NCI-H748 treated with DMSO at 0.1 percent for 48 hours (cell line): ENCODE measurements at places on chromosomes 7 and 10.

GRCh38 chr7:157622000-157622399 is 285.2 kb downstream of the DNAJB6 start:
- DNase-seq: no peak

DNA sequence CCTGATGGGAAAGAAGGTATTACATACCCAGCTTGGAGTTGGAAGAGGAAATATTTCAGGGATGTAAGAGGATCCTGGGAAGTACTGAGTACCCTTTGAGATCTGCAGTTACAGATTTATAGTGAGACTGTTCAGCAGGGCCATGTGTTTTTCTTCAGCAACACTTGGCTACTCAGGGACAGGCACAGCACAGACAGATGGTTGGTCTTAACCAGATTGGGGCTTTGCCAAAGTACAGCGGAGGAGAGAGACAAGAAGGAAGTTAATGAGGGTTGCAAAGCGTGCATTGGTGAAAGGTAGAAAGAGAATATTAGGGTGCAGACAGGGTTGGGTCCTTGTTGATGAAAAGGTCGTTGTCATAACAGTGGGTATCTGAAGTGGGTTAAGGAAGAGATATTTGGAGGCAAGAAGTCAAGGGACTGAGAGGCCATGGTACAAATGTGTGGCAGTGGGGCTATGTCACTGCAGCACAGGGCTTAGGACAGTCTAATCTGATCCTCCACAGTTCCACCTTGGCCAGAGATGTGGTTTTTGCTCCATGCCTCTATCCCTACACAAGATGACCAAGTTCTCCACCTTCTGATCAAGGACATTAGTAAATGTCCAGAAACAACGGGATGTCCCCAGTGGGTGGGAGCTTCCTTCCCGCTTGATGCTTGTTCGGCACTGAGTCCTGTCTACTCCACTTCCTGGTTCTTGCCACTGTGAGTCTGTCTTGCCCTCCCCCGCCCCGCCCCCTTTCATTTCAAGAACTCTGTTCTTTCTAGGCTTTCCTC is 18.9 kb upstream of the DNAJC1 start:
- no peak for DNase-seq

GRCh38 chr10:128211953-128212727 is 85.9 kb upstream of the MKI67 start:
- peak; percentile 48 for DNase-seq

DNA sequence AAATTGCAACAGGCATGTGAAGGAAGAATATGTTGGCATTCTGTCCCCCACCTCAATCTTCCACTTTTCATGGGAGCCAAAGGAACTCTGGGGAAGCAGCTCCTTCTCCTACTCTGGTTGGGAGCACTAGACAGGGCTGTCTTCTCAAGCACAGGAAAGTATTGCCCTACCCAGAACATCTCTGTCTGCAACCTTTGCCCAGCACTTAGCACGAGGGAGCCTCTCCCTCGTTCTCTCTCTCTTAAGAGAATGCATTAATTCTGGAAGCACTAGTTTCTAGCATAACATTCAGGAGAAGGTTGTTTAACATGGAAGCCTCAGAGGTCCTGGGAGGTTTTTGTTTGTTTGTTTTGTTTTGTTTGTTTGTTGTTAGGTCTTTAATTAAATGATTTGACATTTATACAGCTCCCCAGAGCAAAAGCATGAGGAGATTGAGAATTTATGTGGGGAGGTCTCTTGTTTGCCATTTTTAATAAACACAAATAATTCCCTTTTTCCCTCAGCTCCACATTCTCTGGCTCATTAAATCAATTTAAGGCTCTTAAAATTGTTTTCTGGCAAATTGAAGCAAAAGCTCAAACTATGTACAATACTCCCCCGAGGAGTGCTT is 240.6 kb downstream of the TRIL start:
- DNase-seq: no peak

- no peak for DNase-seq
Measured at GRCh38 chr10:63103971-63104409, 29.1 kb upstream of the NRBF2 start.

DNA sequence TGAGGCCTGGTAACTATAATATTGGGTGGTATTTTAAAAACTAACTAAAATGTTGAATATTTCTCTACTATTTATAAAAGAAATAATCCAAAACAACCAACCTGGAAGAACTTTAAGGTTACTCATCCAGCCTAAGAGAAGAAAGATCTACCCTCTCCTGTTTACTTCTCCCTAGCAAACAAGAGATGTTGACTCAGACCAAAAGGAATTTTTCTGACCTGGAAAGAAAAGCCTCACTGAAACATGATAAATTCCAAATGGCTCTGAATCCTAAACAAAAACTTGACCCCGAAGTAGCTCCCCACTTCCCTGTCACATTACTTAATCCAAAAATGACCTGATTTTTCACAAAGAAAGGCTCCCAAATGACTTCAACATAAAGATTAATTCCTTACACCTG is 101.2 kb downstream of the PARD3 start:
- no peak for DNase-seq

DNA sequence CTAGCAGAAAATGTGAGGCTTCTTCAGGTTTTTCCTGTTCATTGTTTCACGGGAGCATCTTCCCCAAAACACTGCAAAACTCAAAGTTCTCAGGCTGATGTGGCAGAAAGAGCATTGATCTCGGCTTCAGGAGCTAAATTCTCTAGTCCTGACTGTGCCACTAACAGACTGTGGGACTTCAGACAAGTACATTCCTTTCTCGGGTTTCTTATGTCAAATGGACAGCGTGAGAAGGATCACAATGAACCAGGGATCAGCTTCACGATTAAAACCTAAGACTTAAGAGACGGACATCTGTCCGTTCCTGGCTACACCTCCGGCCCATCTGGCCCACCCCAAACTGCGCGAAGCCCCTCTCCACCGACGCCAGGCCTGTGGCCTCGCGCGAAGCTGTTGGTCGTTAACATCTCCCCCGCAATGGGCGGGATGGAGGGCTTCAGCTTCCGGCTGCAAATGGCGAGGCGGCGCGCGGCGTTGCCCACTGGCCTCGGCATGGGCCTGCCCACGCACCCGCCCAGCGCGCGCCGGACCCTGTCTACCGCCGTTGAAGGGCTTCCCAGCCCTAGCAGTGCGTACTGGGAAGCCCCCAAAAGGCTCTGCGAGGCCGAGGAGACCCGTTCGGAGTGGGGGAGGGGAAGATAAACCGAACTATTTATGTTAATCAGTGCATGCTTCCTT is 549 bp upstream of the DDX50 start:
- DNase-seq: peak; percentile 19

GRCh38 chr7:155289107-155289506 is 8.6 kb upstream of the INSIG1 start:
- no peak for DNase-seq

GRCh38 chr10:86664341-86665217 is 3.7 kb upstream of the LDB3 start:
- no peak for DNase-seq

GRCh38 chr7:27171637-27172314 is 2.3 kb downstream of the HOXA10 start:
- no peak for DNase-seq

- no peak for DNase-seq
Measured at GRCh38 chr10:60820093-60820754, 41.9 kb downstream of the CDK1 start.

- no peak for DNase-seq
Measured at GRCh38 chr7:111470998-111471397, 91.3 kb downstream of the IMMP2L start.

- no peak for DNase-seq
Measured at GRCh38 chr7:116271963-116272886, 61.9 kb downstream of the TES start.

DNA sequence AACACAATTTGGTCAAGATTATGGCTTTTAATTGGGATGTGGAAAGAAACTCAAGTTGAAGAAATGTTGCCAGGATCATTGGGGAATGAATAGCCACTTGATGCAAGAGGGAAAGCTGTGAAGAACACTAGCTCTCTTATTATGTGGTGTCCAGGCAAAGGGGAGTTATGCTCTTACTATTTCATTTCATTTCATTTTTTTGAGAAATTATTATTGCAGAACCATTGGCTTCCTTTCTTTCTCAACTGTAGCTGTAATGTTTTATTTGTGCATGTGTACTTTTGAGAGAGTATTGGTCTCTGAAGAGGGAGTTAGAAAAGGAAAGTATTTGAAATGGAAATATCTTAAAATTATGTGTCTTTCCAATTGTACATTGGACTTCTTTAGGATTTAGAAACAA is 312.6 kb upstream of the BMPER start:
- DNase-seq: no peak

- peak; percentile 32 for DNase-seq
Measured at GRCh38 chr7:27212497-27213432, 12.9 kb upstream of the HOXA13 start.

DNA sequence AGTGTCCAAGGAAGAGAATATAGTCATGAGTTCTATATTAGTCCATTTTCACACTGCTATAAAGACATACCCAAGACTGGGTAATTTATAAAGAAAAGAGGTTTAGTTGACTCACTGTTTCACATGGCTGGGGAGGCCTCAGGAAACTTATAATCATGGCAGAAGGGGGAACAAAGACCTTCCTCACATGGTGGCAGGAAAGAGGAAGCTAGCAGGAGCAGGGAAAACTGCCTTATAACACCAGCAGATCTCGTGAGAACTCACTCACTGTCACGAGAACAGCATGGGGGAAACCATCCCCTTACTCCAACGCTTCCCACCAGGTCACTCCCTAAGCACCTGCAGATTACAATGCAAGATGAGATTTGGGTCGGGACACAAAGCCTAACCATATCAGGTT is 139.0 kb upstream of the ZNF438 start:
- no peak for DNase-seq

DNA sequence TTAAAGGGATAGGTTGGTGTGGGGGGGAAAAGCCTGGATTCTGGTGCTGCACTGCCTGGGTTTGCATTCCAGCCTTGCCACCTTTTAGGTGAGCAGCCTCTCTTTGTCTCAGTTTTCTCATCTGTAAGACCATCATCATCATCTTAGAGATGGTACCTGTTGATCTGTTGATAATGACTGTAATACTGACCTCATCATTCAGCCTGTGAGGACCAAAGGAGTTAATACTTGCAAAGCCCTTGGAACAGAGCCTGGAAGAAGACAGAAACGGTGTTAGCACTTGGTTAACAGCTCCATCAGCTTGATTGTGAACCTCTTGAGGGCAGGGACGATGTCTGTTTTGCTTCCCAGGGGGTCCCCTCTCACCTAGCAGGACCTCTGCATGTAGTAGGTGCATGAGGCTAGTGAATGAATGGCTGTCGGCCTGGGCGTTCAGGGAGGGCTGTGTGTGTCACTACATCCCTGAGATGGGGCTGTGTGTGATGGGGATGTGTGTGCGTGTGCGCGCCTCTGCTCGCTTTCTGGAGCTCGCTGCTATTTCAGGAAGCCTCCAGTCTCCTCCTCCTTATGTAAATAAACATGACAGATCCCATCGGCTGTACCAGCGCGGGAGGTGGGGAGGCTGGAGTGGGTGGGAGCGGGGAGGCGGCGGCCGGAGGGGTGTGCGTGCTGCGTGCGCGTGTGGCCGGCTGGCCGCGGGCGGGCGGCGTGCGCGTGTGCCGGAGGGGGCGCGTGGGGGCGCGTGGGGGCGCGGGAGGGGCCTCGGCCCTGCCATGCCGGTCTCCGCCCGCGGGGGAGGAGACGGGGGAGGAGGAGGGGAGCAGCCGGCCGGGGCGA is 61.2 kb downstream of the NEURL1 start:
- DNase-seq: peak; percentile 63

- DNase-seq: peak; percentile 14
Measured at GRCh38 chr7:121278120-121279021, 50.4 kb upstream of the WNT16 start.
